ENCODE measurements at places on chromosomes 7 and 10.

DNA sequence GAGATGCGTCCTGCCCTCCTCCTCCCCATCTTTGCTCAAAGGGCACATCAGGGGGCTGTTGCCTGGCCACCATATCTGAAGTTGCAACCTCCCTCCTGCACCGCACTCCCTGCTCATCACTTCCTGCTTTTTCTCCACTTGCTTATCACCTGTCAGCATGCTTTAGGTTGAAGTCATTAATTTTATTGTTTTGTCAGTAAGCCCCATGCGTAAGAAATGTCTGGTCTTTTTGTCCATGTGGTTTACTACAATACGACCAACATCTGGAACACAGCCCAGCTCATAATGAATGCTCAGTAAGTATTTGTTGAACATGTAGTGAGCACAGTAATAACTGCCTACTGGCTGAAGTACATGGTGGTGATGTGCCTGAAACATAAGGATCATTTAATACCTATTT, 71.6 kb upstream of the GJD4 start:
- no peak for DNase-seq

- peak; percentile 27 for DNase-seq
These were observed 13.0 kb upstream of the WIPI2 start for GRCh38 chr7:5177060-5177459.

- no peak for DNase-seq
These were observed 26.8 kb downstream of the FRMPD2 start for GRCh38 chr10:48247680-48248079.

GRCh38 chr7:421136-421991, 98.3 kb downstream of the PDGFA start:
- DNase-seq: no peak

DNA sequence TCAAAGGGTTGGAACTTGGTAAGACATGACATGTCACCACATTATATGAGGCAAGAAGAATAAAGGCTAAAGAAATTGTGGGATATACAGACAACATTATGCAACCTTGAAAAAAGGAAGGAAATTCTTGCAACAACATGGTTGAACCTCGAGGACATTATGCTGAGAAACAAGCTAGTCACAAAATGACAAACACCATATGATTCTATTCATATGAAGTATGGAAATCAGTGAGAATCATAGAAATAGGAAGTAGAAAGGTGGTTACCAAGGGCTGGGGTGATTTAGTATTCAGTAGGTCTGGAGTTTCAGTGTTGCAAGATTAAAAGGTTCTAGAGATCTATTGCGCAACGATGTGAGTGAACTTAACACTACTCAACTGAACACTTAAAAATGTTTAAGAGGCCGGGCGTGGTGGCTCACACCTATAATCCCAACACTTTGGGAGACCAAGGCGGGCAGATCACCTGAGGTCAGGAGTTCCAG, 126.9 kb upstream of the TBX20 start:
- no peak for DNase-seq

DNA sequence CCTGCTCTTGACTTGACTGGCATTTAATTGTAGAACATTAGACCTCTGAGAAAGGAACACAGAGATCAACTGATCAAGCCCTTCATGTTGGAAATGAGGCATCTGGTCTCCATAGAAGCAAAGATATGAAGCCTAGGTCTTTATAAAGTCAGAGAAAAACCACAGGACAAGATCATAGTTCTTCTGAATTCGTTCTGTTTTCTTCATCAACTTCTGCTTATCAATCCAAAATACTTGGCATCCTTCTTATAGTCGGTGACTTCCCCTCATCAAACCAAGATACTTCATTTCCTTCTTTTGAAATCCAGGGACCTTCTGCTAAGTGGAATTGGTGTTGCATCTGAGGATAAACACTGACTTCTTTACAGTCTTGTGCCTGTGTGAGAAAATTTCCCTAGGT, 77.1 kb upstream of the PRKCQ start:
- DNase-seq: no peak

GRCh38 chr7:780516-780915, 51.8 kb upstream of the SUN1 start:
- no peak for DNase-seq

All from muscle of back (tissue), 13 donors.